NCI-H1092 (cell line): ENCODE measurements at places on chromosomes 5 and 9.

- no peak for DNase-seq
Measured at GRCh38 chr5:138925090-138925635, 50.0 kb upstream of the LRRTM2 start.

GRCh38 chr5:2776337-2777302, 25.1 kb upstream of the IRX2 start:
- DNase-seq = no peak

- no peak for DNase-seq
Measured at GRCh38 chr9:129910628-129911567, 75.6 kb downstream of the USP20 start.

GRCh38 chr9:77829420-77829819, 181.3 kb upstream of the GNA14 start:
- no peak for DNase-seq

GRCh38 chr9:27353474-27354229, 56.7 kb upstream of the EQTN start:
- no peak for DNase-seq

DNA sequence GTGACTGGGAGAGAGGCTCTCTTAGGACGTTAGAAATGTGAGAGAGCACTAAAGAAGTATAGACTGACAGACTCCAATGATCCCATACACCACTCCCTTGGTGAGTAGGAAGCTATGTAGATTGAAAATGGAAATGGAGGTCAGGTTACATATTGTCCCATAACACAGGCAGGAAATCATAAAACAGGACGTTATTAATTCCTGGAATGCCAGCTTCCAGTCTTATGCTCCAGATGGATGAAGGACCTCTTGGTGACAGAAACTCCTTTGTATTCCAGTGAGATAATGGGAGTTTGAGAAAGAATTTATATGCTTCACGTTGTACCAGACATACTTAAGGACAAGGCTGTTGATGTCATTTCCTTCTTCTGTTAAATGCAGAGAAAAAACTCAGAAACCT, 338.2 kb upstream of the ITGA1 start:
- no peak for DNase-seq

GRCh38 chr9:12463641-12464040, 229.5 kb upstream of the TYRP1 start:
- no peak for DNase-seq

GRCh38 chr5:65117525-65117924, 348.8 kb downstream of the CWC27 start:
- DNase-seq = no peak
